ENCODE measurements at places on chromosomes 5 and 9.
A peak's percentile ranks its signal among the peaks of the same experiment; 100 is the strongest.

DNA sequence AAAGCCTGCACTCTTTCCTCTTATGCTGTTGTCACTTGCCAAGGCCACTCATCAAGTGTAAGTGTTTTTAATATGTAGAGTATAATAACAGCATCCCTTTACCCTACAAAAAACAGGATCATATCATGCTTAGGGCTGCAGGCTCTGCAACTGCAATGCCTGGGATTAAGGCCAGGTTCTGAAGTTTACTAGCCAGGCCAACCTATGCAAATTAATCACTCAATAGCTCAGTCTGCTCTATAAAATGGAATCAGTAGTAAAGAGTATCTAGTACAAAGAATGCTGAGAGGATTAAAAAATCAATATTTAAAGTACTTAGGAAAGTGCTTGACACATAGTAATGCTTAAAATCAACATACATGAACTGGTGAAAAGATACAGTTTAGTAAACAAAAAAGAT, 253.3 kb downstream of the EDIL3 start:
- DNase-seq, result no peak

GRCh38 chr5:115389799-115390382, 93.4 kb upstream of the CCDC112 start:
- DNase-seq, result no peak

- no peak for DNase-seq
These were observed 245.5 kb upstream of the RPS23 start for GRCh38 chr5:82523633-82524032.

DNA sequence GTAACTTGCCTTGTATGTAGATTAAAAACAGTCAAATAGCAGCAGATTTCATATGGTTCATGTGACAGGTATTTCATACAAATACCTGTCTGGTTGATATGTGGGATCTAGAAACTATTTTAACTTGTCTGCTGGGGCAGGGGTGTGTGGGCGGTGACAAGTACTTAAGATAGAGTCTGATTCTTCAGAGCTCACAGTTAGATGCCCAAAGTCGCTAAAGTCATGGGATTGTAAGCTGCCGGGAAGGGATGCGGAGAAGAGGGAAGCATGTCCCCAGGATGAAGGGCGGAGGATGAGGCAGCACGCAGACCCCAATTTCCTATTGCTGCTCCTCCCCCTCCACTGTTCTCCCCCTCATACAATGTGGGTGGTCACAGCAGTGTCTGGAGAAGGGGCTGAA, 13.3 kb downstream of the ANXA6 start:
- DNase-seq, result no peak

DNA sequence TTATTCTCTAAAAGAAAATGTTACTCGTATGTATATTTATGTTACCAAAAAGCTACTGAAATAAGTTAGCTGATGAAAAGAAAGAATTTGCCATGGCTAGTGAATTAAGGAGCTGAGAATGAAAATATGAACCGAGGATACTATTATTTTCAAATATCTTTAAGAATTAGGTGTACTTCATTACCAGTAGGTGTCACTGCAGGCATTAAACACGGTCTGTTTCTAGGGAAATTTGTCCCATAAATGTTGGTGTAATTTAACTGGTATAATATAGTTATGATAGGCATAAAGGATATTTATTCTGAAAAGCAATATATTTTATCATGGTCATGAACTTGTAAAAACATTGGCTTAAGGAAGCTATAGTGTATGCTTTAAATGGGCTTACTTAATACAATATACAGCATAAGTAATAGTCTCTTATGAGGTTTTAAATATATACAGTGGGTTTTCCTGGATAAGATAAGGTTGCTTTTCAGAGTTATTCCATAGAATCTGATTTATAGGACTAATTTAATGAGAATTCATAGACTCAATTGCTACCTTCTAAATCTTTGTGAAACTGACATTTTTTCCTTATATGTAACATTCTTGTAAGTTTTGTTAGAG, 72.4 kb upstream of the MPDZ start:
- no peak for DNase-seq

GRCh38 chr9:21779397-21779796, 23.0 kb upstream of the MTAP start:
- no peak for DNase-seq

DNA sequence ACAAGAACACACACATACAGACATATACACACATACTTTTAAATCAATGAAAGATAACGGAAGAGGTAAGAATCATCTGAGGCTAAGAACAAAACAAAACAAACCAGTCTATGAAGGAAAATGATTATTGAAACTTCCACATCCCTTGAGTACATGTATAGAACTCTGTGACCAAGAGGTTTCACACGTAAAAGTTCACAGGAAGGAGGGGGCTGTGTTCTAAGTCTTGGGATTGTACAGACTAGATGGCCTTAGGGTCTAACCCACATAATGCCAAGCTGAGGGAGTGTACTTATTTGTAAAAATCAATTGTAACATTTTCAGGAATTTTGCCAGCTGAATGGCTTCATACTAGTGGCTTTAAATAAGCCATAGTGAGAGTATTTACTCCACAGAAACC, 144.4 kb upstream of the IFNE start:
- DNase-seq, result no peak

- DNase-seq, result no peak
These were observed 70.7 kb downstream of the ENTREP1 start for GRCh38 chr9:69395718-69396117.

GRCh38 chr5:116137544-116138378, 52.9 kb downstream of the COMMD10 start:
- DNase-seq, result peak; percentile 60

GRCh38 chr5:147349241-147349640, 114.4 kb downstream of the STK32A start:
- no peak for DNase-seq

- DNase-seq, result no peak
These were observed 44.7 kb downstream of the RGS3 start for GRCh38 chr9:113508111-113508749.

GRCh38 chr5:134938030-134938429, 29.7 kb upstream of the CATSPER3 start:
- no peak for DNase-seq

DNA sequence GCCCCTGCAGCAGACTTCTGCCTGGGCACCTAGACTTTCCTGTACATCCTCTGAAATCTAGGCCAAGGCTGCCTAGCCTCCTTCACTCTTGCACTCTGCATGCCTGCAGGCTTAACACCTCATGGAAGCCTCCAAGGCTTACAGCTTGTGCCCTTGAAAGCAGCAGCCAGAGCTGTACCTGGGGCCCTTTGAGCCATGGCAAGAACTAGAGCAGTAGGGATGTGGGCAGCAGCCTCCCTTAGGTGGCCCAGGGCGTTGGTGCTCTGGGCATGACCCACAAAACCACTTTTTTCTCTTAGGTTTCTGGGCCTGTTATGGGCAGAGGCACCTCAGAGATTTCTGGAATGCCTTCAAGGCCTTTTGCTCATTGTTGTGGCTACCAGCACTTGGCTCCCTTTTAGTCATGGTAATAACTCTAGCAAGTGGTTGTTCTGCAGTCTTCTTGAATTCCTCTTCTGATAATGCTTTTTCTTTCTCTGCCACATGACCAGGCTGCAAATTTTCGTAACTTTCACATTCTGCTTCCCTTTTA, 606.2 kb downstream of the TLE4 start:
- DNase-seq, result no peak

GRCh38 chr5:95895771-95896170, 65.9 kb downstream of the ELL2 start:
- no peak for DNase-seq

GRCh38 chr9:99515895-99516656, 294.0 kb downstream of the SEC61B start:
- no peak for DNase-seq

GRCh38 chr5:77437194-77437593, 54.9 kb downstream of the WDR41 start:
- peak; percentile 4 for DNase-seq

DNA sequence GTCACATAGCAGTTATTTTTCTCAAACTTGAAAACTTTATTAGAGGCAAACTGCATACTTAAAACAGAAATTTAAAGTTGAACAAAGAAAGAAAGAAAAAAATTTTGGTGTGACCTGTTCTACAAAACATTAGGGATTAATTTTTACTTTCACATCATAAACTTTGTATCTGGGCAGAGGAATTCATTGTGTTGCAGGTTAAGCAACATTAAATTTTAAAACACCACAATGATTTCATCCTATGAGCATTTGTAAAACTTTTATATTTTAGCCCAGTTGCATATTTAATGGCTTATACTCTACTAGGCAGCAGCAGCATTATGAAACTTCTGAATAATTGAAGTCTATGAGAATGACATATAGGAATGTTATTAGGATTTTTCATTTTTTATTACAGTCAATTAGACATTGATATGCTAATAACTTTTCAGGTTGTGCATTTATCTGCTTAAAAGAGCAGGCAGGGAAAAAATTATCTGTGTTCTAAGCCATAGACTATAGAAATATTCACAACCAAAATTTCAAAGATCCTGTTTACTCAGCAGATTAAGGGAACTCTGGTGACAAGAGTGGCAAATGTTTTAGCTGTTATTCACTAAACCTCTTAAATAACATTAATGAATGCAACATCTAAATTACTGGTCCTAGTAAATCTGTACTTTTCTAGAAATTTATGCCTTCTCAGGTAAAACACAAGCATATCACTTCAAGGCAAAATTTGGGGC, 1088.5 kb upstream of the CDH6 start:
- no peak for DNase-seq

Measured in CD4-positive, alpha-beta T cell treated with Interleukin-21 for 1 hour (primary cell).